ENCODE measurements at places on chromosomes 4 and X.

DNA sequence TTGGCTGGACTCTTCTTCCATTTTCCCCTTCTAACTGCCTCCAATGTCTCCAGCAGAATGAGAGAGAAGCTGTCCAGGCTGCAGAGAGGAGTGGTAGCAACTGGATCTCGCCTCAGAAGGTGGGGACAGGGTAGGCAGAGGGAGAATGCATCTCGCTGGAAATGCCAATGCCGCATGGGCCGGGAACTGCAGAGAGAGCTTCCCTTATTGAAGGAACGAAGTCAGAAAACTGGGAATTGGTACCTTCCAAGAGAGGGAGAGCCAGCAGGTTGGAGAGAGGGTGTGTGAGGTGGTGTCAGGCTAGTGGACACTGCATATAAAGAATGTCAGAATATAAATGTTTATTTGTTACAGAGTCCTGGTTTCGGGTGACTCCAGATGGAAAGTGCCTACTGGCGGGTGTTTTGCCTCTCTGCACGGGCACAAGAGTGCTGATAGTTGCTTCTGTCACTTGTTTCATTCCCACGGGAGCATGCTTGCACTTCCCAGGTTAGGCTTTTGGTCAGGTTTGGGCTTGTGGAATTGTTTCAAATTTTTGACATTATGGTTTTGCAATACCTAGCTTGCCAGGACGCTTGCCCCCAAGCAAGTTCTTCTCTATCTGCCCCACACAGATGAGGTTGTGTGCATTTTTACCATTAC is 156.8 kb upstream of the STS start:
- no peak for DNase-seq

DNA sequence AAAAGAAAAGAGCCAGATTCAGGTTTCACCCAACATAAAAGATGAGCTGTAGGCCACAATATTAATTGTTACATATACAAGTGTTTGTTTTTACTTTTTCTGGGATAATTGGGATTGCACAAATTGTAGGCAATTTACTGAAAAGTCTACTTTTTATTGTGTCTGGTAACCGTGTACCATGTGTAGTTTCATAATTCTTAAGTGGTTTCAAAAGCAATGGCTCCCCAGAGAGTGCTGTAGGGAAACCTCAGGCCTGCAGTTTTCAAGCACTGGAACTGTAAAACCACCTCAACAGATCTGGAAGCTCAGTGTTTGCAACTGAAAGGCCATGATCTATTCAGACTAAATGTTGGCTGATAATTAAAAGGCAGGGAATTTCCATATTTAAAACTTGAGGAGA is 53.9 kb upstream of the MMAA start:
- DNase-seq = no peak

DNA sequence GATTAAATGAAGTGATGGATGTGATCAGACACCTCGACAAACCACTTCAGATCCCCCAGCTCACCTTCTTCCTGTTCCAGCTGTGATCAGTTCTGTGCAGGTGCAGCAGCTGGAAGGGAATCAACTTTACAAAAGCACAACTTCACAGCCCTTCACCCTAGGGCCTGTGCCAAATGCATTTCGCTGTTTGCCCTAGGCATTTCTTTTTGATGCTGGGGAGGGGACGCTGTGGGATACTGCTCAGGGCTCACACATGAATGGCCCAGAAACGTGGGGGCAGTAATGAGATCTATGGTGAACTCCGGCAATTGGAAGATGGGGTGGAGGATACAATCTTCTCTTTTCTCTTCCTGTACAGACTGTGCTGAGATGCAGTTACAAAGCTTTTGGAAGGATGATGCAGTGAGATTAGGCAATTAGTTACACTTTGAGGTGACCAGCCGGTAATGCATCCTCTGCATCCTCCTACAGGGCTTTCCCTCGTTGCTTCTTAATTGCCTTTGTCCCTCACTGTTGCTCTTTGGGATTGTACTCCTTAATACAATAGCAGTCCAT is 215.1 kb upstream of the PITX2 start:
- no peak for DNase-seq

DNA sequence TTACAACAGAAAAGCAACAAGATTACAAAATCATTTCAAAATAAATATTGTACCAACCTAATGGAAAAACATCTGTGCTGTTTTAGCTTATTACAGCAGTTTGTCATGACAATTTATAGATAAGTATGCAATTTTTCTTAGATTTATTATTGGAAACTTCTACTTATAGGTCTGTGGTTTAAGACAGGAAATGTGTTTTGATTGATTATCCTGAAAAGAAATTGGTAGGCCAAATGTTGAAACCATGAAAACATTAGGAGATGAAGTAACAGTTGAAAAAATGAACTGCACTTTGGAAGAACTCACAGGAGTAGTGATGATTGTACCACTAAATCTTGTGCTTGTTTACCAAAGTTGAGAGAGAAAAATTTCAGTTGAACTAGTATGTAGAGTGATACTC is 162.2 kb upstream of the GIMD1 start:
- no peak for DNase-seq

GRCh38 chrX:41580423-41581064 is 108.2 kb upstream of the GPR34 start:
- DNase-seq = no peak

DNA sequence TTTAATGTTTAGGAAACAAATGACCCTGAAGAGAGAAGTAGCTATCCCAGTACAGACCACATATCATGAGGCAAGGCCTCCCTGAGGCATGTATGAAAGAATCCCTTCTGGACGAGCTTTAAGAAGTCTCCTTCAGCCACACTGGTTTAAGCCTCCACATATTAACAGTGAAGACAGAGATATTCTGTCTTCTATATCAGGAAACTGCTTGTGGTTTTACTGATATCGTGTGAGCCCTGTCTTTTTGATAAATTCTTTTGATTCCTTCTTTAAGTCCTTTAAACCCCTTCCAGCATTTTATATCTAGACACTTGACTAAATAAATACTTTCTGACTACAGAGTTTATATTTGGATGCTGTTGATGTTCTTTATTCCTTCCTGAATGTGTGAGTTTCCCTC is 45.9 kb upstream of the GPC4 start:
- DNase-seq = no peak

GRCh38 chr4:89579771-89580170 is 257.2 kb downstream of the SNCA start:
- DNase-seq = no peak
